ENCODE measurements at places on chromosomes 6 and 20.

GRCh38 chr6:31681135-31681671 is 336 bp upstream of the LY6G5C start:
- no peak for DNase-seq

DNA sequence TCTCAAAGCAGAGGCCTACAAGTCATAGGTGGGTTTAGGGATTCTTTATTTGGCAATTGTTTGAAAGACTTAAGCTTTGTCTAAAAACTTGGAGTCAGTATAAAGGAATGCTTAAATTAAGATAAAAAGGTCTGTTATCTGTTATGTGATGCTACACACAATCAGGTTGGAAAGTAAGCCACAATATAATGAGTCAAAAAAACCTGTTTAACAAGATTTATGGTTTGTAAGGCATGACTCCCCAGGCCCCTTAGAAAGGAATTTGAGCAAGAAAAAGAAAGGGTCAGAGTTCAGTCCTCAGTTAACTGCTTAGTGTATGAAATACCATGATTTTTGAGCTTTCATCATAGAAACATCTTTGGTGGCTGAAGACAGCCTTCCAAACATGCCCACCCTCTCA is 66.8 kb upstream of the HMGN3 start:
- no peak for DNase-seq

DNA sequence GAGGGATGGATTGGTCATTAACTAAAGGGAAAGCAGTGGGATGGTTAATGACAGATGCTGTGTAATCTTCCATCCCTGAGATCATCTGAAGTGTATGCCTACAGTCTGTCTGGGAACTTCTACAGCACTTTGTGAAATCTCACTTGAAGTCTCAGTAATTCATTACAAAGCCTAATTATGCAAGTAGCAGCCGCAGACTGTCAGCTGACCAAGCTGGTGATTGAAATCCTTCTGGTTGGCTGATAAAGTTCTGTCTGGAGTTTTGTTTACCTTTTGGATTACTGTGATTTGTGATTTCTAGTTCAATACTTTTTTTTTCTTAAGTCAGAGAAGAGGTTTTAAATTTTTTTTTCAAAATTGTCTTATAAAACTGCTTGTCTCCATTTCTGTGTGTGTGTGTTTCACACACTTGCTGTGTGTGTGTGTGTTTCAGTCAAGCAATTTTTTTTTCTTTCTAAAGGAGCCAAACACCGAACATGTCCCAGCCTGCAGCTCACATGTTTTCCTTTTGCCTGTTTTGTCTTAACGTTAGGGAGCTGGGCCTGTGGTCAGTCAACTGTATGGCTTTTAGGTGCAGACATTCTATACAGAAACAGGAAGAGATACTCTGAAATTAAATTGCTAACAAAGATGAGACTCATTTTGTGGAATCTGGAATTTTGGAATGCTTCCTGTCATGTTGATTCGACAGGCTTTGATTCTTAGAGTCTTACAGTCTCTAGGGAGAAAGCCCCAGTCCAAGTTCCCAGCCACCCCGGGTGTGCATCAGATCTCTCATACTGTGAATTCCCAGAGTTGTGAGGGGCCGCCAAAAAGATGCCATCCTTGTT is 28.5 kb upstream of the ADGRF4 start:
- no peak for DNase-seq

GRCh38 chr20:3248167-3248992 is 9.4 kb upstream of the SLC4A11 start:
- no peak for DNase-seq

- DNase-seq = no peak
These were observed 18.7 kb downstream of the ASF1A start for GRCh38 chr6:118912646-118913045.

- no peak for DNase-seq
These were observed 562.2 kb upstream of the NOX3 start for GRCh38 chr6:156017838-156018237.

- DNase-seq = no peak
These were observed 89.4 kb downstream of the GRM4 start for GRCh38 chr6:34056305-34057108.

- no peak for DNase-seq
These were observed 12.9 kb upstream of the C20orf144 start for GRCh38 chr20:33649201-33649681.

DNA sequence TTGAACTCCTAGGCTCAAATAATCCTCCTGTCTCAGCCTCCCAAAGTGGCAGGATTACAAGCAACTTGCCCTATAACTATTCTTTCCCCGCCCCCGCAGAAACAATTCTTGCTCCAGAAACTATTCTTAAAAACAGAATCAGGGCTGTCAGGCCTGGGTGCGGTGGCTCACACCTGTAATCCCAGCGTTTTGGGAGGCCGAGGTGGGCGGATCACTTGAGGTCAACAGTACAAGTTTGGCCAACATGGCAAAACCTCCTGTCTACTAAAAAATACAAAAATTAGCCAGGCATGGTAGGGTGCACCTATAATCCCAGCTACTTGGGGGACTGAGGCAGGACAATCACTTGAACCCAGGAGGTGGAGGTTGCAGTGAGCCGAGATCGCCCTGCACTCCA is 31.2 kb downstream of the SAMHD1 start:
- DNase-seq = no peak

- DNase-seq = no peak
These were observed 118.1 kb upstream of the TMEM181 start for GRCh38 chr6:158441716-158442215.

GRCh38 chr6:32816746-32817204 is at the start of gene HLA-DOB:
Gene HLA-DOB (minus strand): TSS chr6:32817002. CDS start chr6:32816951, 51 bp downstream.
- no peak for DNase-seq

GRCh38 chr6:131792091-131792496 is 15.7 kb upstream of the ENPP1 start:
- DNase-seq = no peak

- no peak for DNase-seq
These were observed 249.1 kb downstream of the OGFRL1 start for GRCh38 chr6:71537717-71538116.

DNA sequence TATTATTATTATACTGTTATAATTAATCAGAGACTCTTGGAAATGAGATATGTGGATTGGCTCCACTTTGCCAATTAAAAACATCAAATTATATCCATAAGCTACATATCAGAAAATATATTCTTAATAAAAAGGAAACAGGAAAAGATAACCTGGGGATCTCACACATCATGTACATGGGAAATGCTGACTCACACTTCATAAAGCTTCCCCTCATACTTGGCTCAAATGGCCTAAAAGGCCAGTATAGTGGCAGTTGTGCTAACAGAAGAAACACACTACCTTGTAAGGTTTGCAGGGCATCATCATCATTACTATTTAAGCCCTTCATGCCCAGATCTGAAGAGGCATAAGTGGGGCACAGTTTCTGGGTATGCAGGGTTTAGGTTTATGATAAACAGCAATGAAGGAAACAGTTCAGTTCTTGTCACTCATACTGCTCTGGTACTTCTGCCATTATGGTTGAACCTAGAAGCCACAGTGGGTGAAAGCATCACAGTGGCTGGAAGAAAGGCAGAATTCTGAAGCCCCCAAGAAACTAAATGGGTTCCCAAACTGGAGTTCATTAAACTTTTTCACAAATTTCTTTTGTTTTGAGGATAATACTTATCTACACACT is 60.6 kb downstream of the BTBD9 start:
- no peak for DNase-seq

GRCh38 chr6:137834508-137834907 is 32.6 kb upstream of the TNFAIP3 start:
- no peak for DNase-seq

GRCh38 chr6:40791004-40791403 is 203.8 kb upstream of the LRFN2 start:
- no peak for DNase-seq

- no peak for DNase-seq
These were observed 43.0 kb upstream of the HLA-E start for GRCh38 chr6:30446259-30446658.

- no peak for DNase-seq
These were observed 54.9 kb downstream of the SESN1 start for GRCh38 chr6:109039795-109040194.

DNA sequence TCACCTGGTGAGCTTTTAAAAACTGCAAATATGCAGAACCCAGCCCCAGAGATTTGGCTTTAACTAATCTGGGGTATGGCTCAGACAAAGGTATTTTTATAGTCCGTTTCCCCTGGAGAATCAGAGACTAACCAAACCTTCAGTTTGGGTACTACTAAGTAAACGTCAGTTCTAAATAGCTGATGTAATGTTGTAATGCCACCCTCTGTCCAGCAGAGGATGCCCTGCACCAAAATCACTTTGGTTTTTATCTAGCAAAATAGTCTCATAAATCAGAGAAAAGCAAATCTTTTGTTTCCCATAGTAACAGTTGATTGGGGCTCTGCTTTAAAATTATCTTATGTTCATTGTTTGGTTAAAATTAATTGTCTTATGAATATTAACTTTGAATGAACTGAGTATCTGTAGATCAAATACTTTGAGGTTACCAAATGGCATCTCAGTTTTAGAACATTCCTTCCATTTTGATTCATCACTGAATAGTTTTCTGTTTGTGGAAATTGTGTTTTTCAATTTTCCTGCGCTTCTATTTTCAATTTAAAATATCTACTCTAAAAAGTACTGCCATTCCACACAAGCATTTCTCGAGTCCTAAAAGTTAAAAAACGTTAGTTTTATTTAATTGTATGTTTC is 278.3 kb upstream of the PLCB4 start:
- DNase-seq = no peak

- no peak for DNase-seq
These were observed 348.8 kb downstream of the PKHD1 start for GRCh38 chr6:51738614-51739013.

DNA sequence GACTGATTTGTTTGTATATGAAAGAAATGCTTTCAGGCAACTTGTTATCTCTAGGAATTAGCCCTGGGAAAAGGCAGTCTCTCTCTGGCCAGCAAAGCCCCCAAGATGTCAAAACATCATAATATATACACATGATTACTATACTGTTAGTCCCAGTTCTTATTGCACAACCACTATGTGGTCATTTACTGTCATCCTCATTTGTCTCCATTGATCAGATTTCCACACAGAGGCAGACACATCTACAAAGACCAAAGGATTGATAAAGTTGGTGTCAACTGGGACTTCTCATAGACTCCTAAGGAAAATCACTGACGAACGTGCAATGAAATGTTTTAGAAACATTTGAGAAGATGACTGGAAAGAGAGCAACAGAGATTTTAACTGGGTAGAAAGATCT is 71.9 kb upstream of the POPDC3 start:
- no peak for DNase-seq
